Effector memory CD4-positive, alpha-beta T cell (primary cell): ENCODE measurements at places on chromosomes 13 and 19.

DNA sequence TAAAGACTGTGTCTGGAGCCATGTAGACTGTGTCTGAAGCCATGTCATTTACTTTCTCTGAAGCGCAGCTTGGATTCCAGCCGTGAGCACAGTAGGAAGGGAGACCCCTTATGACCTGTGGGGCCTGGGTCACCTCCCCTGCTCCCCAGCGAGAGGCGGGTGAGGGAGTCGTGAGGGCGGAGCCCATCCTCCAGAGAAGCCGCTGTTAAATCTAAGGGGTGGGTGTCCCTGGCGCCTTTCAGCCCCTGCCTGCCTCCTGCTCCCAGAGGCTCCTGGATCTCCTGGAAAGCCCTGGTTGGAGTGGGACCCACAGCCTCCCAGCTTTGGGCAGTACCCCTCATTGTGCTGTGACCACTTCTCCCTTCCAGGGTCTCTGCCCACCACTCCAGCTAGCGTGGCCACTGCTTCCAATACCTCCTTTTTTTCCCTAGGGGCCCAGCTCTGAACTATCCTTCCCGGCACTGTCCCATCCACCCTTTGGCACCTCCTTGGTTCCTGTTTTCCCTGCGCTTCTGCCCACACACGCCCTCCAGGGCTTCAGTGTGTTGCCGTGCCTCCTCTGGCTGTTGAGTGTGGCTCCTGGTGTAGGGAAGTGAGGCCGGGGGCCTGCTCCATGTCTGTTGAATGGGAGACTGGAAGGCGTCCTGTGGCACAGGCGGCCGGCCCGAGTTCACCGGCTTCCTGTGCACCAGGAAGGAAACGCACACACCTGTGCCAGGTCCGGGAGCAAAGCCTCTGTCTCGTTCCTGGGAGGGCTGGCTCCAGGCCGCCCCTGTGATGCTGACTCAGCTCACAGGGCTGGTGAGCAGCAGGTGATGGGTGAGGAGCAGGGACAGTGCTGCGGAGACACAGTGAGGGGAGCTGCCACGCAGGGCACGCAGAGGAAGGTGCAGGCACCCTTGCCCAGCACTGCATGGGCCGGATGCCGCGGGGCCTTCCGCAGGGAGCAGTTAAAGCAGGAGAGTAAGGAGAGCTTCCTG lies 29.4 kb downstream of the ATP4B start:
- DNase-seq, result no peak
- no peak overlapping the region for H3K4me3 ChIP-seq
- no peak overlapping the region for H3K27ac ChIP-seq
- H3K4me1 ChIP-seq, result no peaks in the 10 kb centered on the region

- H3K4me3 ChIP-seq, result peak overlapping the region; percentile 87
- H3K27me3 ChIP-seq, result no peaks in the 10 kb centered on the region
- H3K36me3 ChIP-seq, result peaks cover 27% of the 10 kb centered on the region
- H3K27ac ChIP-seq, result peak overlapping the region; percentile 89
Observed at GRCh38 chr19:46718157-46718933, 1.4 kb upstream of the PRKD2 start.

DNA sequence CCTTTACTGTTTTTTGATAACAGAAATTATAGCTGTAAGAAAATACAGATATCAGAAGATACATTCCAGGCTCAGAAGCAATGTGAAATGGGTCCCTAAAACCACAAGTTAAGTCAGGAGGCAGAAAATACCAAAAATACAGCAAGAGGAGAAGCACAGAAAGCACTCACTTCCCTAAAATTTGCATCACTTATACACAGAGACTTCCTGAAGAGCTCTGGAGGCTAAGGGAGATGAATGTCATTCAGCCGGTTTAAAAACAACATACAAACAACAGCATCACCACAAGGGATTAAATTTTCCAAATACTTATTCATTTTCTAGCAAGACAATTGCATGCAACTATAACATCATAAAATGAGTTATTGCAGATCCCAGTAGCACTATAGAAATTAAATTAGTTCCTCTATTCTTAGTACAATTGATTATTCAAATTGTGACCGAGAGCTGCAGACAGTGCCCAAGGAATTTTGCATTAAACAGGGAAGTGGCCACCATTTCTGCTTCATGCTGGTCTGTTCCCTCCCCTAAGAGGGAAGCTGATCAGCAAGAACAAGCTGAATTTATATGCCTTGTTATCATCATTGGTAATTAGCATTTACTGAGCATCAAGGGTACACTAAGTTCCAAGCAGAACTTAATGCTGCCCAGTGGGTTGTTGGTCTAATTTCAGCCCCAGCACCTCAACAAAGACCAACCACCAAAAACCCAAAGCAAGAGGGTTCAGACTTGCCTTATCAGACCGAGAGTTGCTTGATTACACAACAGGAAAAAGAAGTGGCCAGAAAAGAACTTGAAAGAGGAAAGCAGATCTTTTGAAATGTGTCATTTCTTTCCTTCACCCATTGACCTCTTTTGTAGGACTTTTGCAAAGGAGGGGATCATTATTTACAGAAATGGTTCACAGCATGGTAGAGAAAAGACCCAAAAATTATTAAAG lies 140.7 kb downstream of the KCTD12 start:
- DNase-seq, result no peak
- H3K36me3 ChIP-seq, result no peaks in the 10 kb centered on the region
- no peak overlapping the region for H3K4me3 ChIP-seq
- H3K27me3 ChIP-seq, result no peaks in the 10 kb centered on the region
- no peak overlapping the region for H3K27ac ChIP-seq

DNA sequence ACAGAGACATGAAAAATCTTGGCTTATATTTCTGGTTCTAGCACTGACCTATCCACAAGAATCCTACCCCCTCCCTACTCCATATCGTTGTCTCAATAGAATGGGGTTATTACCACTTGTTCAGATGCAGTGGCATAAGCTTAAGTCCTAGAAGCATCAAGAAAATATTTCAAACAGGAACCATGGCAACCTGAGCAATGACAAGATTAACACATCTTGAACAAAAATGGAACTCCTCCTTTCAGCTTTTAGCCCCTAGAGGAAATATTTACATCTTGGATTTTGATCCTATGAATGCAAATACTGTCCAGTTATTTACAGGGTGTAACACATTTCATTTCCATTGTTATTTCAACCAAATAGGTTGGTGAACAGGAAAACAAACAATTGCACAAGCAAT lies 46.1 kb upstream of the TSC22D1 start:
- peaks cover 4% of the 10 kb centered on the region for H3K27me3 ChIP-seq
- no peaks in the 10 kb centered on the region for H3K36me3 ChIP-seq
- H3K4me1 ChIP-seq, result no peaks in the 10 kb centered on the region
- no peak overlapping the region for H3K27ac ChIP-seq
- H3K4me3 ChIP-seq, result no peak overlapping the region
- DNase-seq, result no peak

GRCh38 chr19:33434069-33434885 lies 60.8 kb downstream of the CEBPG start:
- no peak overlapping the region for H3K27ac ChIP-seq
- no peak for DNase-seq
- H3K36me3 ChIP-seq, result no peaks in the 10 kb centered on the region
- H3K4me3 ChIP-seq, result no peak overlapping the region
- H3K27me3 ChIP-seq, result no peaks in the 10 kb centered on the region

DNA sequence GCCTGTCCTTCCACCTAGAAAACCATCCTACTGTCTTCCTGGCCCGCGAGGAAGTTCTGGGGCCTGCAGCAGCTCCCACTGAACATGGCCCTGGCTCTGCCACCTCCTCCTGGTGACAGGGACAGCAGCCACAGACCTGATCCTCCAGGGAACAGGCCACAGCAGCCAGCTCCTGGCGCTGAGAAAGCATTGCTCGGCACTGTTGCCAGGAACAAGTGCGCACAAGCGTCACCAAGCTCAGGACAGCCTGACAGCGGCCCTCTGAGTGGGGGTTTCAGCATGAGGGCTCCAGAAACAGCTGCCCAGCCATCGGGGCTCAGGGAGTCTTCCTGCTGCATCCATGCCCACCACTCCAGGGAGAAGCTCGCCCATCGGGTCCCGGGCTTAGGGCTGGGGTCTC lies 21.9 kb downstream of the AP3D1 start:
- H3K4me1 ChIP-seq, result no peaks in the 10 kb centered on the region
- no peak overlapping the region for H3K4me3 ChIP-seq
- DNase-seq, result no peak
- H3K36me3 ChIP-seq, result peaks cover 57% of the 10 kb centered on the region
- no peaks in the 10 kb centered on the region for H3K27me3 ChIP-seq

DNA sequence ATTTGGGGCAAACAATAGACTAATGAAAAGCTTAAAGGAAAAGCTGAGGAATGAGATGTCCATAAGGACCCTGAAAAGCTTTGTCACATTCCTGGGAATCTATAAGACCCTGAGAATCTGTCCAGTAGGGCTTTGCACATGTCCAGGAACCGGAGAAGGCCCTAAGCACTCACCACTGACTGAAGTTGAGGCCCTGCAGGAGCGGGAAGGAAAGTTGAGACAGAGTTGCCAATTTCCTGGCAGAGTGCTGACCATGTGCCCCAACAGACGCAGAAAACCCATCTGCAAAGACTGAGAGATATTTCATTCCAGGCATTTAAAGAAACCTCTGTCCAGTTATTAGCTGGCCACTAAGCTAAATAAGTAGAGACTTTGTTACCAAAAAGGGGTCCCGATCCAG lies 890.5 kb downstream of the UQCRFS1 start:
- no peaks in the 10 kb centered on the region for H3K36me3 ChIP-seq
- DNase-seq, result no peak
- H3K27me3 ChIP-seq, result no peaks in the 10 kb centered on the region

GRCh38 chr19:2394442-2395292 lies 32.7 kb downstream of the TIMM13 start:
- H3K27me3 ChIP-seq, result no peaks in the 10 kb centered on the region
- no peak for DNase-seq
- H3K27ac ChIP-seq, result no peak overlapping the region
- no peaks in the 10 kb centered on the region for H3K36me3 ChIP-seq
- H3K4me3 ChIP-seq, result no peak overlapping the region

DNA sequence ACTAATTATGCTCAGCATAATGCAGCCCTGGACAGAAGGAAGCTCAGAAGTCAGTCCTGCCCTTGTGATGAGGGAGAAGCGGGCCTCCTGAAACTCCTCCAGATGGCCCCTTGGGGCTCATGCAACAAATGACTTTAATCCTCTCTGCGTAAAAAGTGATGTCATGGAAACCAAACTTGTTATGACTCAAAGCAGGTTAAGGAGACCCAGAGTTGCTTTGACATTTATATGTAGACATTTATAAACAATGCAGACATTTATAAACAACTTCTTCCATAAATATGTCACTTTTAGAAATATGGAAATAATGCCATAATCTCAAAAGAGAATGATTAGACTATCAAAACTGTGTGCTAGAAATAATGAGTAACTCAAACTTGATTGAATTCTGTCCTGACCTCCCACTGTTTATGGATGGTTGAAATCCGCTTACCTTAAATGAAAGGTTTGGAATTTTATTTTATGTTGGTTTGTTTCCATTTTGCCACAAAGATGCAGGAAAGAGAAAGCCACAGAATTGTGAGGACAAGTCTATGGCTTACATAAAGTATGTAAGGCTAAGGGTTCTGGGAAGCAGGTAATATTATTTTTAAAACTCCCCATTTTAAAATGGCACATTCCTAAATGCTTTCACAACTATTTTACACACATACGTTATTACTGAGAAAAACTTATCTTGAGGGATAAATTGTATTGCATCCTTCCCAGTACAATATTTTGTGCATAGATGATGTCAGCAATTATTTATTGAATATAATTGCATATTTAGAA lies 73.7 kb downstream of the CYSLTR2 start:
- DNase-seq, result no peak
- H3K36me3 ChIP-seq, result no peaks in the 10 kb centered on the region
- H3K4me1 ChIP-seq, result no peaks in the 10 kb centered on the region
- H3K4me3 ChIP-seq, result no peak overlapping the region

- H3K4me1 ChIP-seq, result no peaks in the 10 kb centered on the region
- no peak overlapping the region for H3K4me3 ChIP-seq
- no peaks in the 10 kb centered on the region for H3K36me3 ChIP-seq
- DNase-seq, result no peak
- no peak overlapping the region for H3K27ac ChIP-seq
Observed at GRCh38 chr13:85427416-85427815, 371.8 kb downstream of the SLITRK6 start.

- H3K4me1 ChIP-seq, result no peaks in the 10 kb centered on the region
- H3K27me3 ChIP-seq, result no peaks in the 10 kb centered on the region
- no peak for DNase-seq
- no peak overlapping the region for H3K4me3 ChIP-seq
Observed at GRCh38 chr13:36062249-36062648, 68.9 kb downstream of the DCLK1 start.

GRCh38 chr19:50203281-50204080 lies at the start of gene MYH14:
MYH14 (plus strand) TSS chr19:50203622; CDS start chr19:50210366, 6,744 bp downstream.
- H3K27me3 ChIP-seq, result peaks cover 29% of the 10 kb centered on the region
- no peak within 1 kb of the TSS for H3K27ac ChIP-seq
- H3K36me3 ChIP-seq, result no peaks in the 10 kb centered on the region
- DNase-seq, result no peak
- H3K4me3 ChIP-seq, result no peak within 1 kb of the TSS

DNA sequence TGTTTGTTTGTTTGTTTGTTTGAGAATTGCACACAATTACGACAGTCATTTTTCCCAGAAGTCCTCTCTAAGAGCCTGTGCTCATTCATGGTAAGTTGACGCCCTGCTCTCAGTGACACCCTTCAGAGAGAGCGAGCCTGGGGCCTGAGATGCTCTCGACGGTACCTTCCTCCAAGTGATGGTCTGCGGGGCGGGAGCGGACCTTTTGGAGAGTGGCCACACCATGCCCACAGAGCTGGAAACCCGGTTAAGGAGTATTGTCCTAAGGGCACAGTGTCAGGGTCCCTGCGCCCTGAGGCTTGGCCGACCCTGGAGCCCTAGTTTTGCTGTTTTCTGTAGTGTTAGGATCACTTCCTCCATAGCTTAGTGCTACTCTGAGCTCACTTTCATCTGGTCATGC lies 3.6 kb downstream of the POP4 start:
- no peak overlapping the region for H3K4me3 ChIP-seq
- peaks cover 49% of the 10 kb centered on the region for H3K36me3 ChIP-seq
- H3K4me1 ChIP-seq, result peaks cover 4% of the 10 kb centered on the region
- no peak overlapping the region for H3K27ac ChIP-seq
- DNase-seq, result no peak

- no peak overlapping the region for H3K4me3 ChIP-seq
- no peaks in the 10 kb centered on the region for H3K36me3 ChIP-seq
- H3K27ac ChIP-seq, result no peak overlapping the region
- no peaks in the 10 kb centered on the region for H3K27me3 ChIP-seq
Observed at GRCh38 chr13:78736142-78736541, 77.2 kb upstream of the OBI1 start.

GRCh38 chr19:13906521-13906904 lies 512 bp downstream of the CC2D1A start:
- H3K36me3 ChIP-seq, result no peaks in the 10 kb centered on the region
- peak overlapping the region; percentile 93 for H3K4me3 ChIP-seq
- peak overlapping the region; percentile 72 for H3K27ac ChIP-seq
- peaks cover 15% of the 10 kb centered on the region for H3K4me1 ChIP-seq

- no peak for DNase-seq
- H3K27me3 ChIP-seq, result no peaks in the 10 kb centered on the region
- H3K4me1 ChIP-seq, result no peaks in the 10 kb centered on the region
- H3K36me3 ChIP-seq, result no peaks in the 10 kb centered on the region
- H3K4me3 ChIP-seq, result no peak overlapping the region
Observed at GRCh38 chr13:90412980-90413379, 934.5 kb upstream of the MIR17HG start.
